NCI-H226 (cell line): ENCODE measurements at places on chromosomes 16 and 17.

DNA sequence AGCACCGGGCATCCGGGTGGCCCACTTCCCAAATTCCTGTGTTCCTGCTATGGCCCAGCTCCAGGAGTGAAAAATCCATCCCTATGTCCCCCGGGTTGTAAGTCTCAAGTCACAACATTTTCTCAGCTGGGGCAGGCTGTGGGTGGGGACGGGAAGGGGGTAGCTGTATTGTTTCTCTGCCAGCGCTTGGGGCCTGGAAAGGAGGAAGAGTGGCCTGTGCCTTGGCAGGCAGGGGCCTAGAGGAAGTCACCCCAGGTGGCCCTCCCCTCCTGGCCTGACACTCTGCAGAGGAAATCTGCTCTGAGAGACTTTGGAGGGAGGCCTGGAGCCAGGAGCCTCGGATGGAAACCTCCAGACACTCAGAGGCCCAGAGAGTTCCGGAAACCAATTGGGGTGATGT is 10.6 kb upstream of the SCN4A start:
- DNase-seq = no peak

GRCh38 chr17:10177131-10177912 is 21.1 kb downstream of the GAS7 start:
- DNase-seq = no peak

DNA sequence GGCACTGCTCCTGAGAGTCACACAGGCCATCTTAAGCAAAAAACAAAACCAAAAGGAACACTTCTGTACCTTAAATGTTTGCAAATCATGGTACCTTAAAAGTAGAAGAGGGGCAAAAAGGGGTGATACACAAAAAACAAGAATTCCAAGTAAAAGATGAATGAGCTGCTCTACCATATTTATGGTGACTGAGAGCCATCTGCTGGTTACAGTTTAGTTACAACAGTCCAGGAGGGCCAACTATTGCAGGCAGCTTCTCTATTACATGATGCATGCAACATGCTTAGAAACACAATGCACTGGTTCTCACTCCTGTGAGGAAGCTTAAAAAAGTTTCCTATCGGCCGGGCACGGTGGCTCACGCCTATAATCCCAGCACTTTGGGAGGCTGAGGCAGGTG is 53.5 kb downstream of the STX8 start:
- peak; percentile 24 for DNase-seq

DNA sequence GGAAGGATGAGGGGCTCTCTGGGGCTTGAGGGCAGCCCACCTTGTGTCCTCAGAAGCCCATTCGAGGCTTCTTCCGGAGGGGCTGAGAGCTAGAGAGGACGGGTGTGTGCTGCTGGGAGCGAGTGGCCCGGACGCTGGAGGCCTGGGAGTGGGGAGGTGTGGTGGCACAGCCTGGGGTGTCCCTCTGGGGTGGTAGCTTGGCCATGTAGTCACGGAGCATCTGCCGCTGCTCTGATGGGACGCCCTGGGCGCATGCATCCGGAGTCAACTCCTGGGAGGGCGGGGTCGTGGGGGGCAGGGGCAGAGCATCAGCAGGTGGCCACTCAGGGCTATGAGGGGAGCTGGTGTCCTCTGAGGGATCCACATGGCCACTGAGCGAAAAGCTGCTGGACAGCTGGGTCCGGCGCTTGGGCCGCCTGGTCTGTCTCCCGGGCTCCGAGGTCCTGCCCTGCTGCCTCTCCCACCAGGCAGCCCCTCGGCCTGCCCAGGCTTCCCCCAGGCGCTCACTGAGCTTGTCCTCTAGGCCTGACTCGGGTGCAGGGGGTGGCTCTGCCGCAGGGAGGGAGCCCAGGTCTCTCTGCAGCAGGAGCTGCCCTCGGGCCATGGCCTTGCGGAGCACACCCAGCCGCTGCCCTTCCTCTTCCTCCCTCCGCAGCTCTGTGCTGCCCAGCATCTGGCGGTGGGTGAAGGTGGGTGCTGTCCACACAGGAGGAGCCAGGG is 7.8 kb downstream of the TAF1C start:
- no peak for DNase-seq

DNA sequence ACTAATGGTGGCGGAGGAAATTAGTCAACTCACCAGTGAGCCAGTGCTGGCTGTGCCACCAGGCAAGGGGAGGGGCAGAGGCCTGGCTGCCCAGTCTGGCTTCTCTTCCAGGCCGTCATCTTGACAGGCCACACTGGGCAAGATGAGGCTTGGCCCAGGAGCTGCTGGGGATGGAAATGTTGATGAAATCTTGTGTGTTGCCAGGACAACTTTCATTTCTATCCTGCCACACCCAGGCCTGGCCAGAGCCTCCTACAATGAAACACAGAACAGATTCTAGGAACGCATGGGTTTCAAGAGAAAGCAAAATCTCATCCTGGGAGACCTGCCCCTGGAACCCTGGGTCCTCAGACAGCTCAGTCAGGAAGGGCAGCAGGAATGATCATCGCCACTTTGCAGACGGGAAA is 9.3 kb downstream of the HEXIM2 start:
- DNase-seq = peak; percentile 89

DNA sequence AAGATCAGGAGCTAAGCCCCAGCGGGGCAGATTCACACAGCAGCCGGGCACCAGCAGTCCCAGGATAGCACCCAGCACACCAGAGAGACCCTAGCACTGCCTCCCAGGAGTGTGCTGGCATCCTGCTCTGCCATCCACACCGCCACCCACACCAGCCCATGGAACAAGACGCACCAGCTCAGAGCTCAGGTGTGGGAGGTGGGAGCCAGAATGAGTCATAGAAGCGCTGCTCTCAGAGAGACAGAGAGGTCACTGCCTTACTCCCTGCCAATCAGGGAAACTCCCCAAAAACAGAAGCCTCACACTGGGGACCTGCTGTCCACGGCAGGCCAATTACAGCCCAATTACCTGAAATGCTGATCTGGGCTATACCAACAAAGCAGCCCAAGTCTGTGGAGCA is 64.9 kb downstream of the CDYL2 start:
- DNase-seq = peak; percentile 23

DNA sequence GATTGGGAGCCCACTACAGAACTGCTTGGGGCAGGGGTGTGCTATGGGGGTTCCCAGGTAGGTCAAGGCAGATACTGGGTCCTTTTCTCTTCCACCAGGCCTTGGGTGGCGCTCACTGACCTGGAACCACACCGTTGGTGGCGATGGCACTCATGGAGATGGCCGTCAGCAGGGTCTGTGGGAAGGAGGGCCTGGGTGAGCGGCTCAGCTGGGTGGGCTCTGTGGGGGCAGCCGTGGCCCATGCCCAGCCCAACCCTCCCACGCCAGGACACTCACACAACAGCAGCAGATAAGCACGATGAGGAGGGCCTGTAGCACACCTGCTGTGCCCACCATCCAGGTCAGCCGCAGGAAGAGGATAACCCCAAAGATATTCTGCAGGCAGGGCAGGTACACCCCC is 10.8 kb downstream of the SLC12A4 start:
- DNase-seq = peak; percentile 1

DNA sequence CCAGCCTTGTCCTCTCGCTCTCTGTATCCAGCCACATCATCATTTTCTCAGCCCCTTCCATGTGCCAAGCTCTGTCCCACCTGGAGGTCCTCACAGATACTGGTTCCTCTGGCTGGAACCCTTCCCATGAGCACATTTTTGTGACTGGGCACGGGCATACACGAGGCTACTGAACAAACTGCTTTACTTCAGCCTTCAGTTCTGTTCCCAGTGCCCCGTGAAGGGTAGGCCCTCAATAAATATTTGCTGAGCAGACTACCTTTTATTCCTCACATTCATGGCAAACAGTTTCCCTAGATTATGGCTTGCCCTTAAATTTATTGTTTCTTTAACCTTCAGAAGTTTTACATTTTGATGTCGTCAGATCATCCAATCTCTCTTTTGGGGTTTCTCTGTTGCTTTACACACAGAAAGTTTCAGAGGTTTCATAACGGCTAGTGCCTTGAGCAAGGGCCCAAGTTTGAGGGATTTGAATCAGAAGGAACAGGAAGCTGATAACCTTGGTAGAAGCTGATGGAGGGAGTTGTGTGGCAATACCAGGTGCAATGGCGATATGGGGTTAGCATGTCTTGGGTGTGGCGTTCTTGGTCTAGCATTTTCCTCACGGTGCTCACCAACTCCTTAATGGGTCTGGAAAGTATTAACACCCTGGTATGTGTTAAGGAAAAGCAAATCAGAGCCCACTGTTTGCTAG is 27.8 kb downstream of the TMEM92 start:
- DNase-seq = no peak

GRCh38 chr17:34011599-34011998 is 243.5 kb upstream of the CCL2 start:
- DNase-seq = no peak

DNA sequence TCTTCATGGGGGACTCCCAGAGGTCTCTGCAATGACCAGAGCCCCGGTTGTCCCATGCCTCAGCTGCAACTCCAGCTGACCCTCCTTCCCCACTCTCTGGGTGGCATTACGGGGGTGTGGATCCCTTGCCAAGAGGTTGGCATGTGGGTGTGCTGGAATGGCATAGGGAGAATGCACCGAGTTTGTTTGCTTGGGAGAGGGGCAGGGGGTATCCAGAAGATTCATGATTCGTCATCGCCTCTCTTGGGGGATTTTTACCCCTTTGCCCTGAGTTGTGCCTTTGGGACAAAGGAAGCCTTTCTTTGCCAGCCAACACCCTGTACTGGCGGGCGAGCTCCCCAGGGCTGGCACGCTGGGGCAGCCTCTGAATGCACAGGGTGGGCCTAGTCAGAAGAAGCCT is 6.5 kb downstream of the ERBB2 start:
- DNase-seq = no peak
